ENCODE measurements at places on chromosomes 16 and 17.

GRCh38 chr16:8729779-8730334, 55.4 kb downstream of the ABAT start:
- DNase-seq, result no peak

DNA sequence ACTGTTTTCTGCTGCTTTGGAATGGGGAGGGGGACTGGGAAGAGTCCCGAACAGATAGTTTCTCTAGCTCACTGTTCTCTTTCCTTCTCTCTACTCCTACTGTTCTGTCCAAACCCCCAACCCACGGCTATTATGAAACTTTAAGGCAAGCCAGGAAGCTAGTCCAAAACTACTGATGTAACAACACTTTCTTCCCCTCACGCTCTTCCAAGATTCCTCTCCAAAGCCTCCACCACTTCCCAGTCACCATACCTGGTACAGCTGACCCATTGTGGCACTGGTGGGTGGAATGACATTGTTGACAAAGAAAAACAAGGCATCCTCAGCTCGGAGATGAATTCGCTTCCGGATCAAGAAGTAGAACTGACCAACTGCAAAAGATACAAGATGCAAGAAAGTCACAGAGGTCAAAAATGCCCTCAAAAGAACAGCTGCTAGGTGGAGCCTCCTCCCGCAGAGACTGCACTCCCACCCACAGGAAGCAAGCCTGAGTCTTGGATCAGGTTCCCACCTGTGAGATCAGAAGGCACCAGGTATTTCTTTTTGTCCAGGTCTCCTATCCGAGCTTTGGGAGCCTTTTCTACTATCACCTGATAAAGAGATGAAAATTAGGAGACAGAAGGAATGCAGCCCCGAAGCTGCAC, 1.0 kb downstream of the GABARAP start:
- DNase-seq, result no peak

DNA sequence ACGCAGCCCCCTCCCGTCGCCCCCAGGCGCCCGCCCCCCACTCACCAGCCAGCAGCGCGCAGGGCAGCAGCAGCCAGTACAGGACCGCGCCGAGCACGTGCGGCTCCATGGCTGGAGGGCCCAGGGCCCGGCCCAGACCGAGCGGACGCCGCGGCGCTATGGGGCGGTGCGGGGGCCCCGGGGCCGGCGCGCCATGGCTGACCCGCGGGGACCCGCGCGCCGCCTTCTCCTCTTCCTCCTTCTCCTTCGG, 239 bp downstream of the PIEZO1 start:
- DNase-seq, result no peak

- DNase-seq, result no peak
These were observed 9.1 kb upstream of the MMD start for GRCh38 chr17:55430541-55431288.

GRCh38 chr17:992933-993332, 4.0 kb upstream of the TIMM22 start:
- DNase-seq, result no peak

- no peak for DNase-seq
These were observed 161.4 kb upstream of the MPHOSPH6 start for GRCh38 chr16:82331397-82331796.

DNA sequence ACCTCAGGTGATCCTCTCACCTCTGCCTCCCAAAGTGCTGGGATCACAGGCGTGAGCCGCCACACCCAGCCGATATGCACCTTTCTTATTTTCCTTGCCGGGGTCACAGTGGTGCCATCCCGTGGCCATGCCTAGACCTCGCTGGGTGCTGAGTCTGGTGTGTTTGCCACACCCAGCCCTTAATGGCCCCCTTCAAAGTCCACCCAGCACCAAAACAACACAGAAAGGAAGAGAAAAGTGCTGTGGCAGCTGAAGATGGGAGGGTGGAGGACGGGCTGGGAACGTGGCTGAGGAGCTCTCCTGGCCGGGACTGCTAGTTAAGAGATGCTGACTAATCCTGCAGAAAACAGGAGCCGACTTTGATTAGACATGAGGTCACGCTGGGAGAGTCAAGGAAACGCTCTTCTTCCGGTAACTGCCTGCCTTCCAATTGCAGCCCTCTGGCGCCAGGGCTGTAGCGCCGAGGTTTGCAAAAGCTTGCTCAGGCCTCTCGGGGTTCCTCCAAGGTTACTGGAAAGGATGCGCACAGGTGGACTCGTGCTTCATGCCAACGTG, 10.9 kb downstream of the SLC43A2 start:
- DNase-seq, result peak; percentile 31
